Retina (tissue), 1 donor: ENCODE measurements at places on chromosomes 6 and 20.

DNA sequence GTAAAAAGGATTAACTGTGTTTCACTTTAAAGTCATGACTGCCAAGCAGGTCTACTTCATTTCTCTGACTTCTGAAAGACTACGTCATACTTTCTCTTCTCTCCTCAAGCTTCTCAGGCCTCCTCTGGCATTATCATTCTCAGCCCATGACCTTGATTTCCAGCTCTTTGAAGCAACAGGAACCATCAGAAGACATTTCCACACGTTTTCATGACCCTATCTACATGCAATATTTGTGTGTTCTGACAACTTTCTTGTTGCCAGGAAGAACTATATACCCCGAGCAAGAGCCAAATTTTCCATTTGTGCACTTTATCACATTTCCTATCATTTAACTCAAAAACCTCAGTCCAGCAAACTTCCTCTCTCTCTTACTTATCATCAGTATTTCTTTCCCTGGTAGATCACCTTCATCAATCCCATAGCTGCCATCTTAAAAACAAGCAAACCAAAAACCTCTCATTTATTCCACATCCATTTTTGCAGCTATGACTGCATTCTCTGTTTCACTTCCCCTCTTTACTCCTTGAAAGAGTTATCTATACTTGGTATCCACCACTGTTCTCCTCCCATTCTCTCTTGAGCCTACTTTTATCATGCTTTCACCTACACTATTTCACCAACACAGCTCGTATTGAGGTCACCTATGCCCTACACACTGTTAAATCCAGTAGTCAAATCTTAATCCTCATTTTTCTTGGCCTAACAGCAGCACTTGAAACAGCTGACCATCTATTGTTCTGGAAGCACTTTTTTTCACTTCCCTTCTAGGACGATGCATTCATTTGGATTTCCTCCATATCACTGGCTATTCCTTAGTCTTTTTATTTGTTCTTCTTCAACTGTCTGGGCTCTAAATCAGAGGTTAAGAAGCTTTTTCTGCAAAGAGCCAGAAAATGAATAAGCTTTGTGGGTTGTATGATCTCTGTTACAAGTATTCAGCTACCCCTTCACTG lies 47.1 kb downstream of the STX7 start:
- DNase-seq = no peak

DNA sequence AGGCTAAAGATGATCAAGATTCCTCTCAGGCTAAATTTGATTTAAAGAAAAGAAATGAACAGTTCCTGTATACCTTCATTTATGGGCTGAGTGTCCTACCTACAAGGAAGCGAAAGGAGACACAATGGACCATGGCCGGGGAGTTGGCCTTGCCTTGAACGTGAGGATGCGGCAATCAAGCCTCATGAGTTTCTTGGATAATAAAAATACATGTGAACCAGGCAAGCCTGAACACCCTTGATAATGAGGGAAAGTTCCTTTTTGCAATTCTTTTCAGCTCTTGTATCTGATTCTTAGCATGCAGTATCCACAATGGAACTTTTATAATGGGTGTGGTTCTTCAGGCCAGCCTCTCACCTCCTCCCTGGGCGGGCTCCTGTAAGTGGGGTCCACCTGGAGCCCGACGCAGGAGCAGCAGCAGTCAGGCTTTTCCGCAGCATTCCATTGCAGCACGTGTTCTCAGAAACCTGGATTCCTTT lies 83.8 kb downstream of the RNASET2 start:
- no peak for DNase-seq

DNA sequence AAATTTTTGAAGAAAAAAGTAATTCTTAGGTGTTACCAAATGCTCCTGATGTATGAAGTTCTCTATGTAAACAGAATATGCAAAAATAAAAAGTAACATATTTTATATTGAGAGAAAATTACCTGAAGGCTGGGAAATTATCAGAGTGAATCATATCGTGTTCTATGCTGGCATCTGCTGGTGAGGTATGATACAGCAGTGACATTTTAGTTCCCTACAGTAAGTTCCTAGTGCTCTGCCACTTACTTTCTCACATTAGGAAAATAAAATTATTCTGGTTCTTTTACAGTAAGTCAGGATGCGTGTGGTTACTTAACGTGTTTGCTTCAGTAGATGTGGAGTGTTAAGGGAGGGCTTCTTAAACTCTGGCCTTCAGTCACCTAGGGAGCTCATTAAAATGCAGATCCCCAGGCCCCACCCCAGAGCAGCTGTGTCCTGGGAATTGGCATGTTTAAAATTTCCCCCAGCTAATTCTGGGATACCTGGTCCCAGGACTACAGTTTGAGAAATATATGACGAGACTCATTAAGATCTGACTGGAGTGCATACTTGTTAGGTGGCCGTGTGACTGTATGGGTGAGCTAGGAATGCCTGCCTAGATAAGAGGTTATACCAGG lies 3.2 kb downstream of the ACTR5 start:
- DNase-seq = peak; percentile 17

- DNase-seq = no peak
Measured at GRCh38 chr6:33272275-33273128, 627 bp downstream of the RPS18 start.

DNA sequence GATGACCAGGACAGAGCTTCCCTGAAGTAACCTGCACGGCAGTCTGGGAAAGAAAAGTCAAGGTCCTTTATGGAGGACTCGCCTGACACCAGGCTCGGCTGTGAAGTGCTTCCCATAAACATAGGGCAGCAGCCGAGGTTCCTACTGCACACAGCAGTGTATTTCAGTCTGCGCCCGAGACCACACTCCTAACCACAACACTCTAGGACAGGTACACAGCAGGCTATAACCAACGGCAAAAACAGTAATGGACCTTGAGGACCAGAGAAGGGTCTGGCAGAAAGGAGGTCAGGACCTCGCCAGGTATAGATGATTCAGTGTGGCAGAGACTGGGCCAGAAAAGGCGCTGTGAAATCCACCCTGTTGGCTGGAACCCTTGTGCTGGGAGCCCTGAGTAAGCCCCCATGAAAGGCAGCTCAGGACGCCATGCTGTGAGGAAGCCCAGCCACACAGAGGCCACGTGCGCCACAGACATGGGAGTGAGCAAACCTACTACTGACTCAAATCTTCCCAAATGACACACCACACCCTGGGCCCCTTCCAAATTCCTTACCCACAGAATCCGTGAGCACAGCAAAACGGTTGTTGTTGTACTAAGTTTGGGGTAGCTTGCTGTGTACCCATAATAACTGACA lies 129.6 kb upstream of the CST7 start:
- no peak for DNase-seq
